NCI-H446 (cell line): ENCODE measurements at places on chromosomes 1 and 21.
A peak's percentile ranks its signal among the peaks of the same experiment; 100 is the strongest.

DNA sequence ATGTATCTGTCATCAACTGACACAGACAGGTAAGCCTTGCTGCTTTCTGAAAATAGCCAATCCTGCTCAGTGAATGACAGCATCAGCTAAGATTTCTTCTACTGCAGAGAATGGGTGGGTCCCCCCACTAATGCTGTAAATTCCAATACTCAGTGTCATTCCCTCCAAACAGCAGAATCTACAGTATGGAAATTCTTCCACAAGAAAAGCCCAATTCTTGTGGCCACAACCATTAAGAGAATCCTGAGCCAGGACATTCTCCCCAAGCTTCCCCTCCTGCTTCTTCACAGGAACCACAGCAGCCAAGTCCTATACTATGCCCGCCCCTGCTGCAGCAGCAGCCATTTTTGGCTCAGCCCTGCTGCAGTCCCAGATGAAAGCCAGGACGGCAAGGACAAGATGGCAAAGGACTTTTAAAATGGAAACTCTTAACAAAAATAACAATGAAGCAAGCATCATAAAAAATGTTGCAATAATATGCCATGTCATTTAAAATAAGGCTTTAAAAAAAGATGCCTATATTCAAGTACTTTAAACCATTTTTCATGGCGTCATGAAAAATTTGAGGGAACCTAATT, 26.8 kb downstream of the EIF4G3 start:
- DNase-seq = no peak

GRCh38 chr1:49995734-49996133, 28.0 kb downstream of the AGBL4 start:
- DNase-seq = no peak

GRCh38 chr1:40161888-40162397, 756 bp downstream of the RLF start:
- peak; percentile 7 for DNase-seq

- no peak for DNase-seq
Measured at GRCh38 chr1:60990714-60991090, 91.7 kb upstream of the NFIA start.

DNA sequence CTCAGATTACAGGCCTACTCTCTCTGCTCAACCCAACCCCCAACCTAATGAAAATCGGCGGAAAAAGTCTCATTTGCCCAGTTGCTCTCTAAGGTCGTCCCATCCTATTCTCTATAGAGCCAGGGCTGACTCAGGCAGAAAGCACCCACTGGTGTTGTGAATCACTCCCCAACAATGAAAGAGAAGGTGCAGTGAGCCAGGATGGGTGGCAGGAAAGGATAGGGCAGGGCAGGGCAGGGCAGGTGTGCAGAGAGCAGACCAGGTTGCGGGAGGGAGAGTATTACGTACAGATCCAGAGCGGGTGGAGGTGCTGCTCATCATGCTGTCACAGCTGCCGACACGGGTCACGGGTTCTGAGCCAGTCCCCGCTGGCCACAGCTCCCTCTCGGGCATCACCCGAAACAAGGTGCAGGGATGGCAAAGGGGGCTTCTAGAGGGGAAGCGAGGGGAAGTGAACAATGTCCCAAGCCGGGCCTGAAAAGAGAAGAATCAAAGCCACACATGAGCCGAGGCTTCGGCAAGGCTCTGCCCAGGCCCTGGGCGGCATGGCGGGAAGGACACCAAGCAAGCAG, 5.3 kb downstream of the C1orf116 start:
- no peak for DNase-seq

DNA sequence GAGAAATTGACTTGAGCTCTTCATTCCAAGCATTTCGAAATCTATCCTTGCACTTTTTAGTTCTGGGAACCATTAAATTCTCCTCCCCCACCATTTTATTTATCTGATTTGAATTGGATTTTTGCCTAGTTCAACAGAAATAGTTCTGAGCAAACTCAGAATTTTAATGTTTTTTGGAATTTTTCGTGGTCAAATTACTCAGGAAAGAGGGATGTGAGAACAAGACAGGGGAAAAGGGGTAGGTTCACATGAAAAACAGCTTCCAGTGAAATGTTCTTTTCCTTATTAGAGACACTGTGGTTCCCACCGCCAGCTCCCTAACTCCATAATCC, 5.7 kb upstream of the ZNF697 start:
- DNase-seq = no peak
